Activated gamma-delta T cell treated with Interleukin-2 at 50 U/mL for 16 hours (primary cell): ENCODE measurements at places on chromosomes 5 and 9.

GRCh38 chr5:153641183-153641688 is 150.8 kb downstream of the GRIA1 start:
- no peak for DNase-seq

DNA sequence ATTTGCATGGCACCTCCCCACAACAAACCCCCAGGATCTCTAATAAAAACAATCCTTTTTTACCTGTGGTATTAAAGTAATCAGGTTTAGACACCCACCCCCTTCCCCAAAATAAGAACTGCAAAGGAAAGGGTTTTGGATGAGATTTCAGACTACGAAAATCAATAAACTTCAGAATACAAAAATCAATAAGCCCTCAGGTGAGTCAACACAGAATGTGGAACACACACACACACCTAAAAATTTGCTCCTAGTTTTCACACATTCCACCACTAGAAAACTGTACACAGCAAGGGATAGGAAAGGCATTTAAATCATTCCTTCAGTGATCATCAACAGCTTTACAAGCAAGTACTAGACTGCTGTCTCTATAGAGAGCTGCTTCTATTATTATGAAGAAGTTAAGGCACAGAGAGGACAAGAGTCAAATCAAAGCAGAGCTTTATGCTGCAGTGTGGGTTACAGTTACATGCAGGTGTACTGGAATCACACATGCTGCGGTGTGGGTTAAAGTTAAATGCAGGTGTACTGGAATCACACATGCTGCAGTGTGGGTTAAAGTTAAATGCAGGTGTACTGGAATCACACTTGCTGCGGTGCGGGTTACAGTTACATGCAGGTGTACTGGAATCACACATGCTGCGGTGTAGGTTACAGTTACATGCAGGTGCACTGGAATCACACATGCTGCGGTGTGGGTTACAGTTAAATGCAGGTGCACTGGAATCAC is 36.3 kb downstream of the PFDN1 start:
- no peak for DNase-seq

DNA sequence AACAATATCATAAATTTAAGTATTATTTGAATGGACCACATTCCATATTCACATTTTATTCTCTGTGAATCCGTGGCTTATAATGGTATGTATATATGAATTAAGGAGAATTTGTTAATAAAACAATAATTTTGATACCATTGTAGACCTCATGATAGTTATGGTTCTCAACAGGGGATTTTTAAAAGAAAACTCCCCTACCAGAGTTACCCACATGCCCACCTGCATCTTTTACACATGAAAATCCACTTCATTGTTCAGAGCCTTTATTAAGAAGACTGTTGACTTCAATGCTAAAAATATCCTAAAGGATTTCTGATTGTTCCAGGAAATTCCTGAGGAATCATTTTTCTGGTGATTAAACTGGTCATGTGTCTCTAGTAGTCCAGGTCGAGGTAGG is 557.7 kb upstream of the MEF2C start:
- no peak for DNase-seq

DNA sequence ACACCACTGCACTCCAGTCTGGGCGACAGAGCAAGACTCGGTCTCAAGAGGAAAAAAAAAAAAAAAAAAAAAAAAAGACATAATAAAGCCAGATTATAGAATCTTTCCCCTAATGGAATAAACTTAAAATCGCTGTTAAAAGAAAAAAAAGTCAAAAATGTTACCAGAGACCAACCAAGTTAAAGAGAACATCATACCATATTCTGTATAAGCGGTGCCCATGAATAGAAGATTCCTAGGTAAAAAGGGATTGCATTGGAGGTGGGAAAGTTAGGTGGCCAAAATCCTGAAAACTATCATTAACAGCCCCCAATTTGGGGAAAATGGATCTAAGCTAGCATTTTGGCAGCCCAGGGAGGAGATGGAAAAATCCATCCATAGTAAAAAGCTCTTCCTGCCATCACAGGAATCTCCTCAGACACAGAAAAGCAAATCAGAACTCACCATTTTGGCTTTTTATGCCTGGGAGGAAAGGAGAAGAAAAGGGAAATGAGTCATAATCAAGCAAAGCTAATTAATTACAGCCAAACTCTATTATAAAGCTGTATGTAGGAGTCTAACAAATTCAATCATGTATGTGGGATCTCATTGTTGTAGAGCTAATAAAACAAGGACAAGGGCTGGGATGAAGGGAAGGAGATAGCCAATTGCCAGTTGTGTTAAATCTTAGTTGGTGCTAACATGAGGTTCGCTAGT is 363.8 kb downstream of the ARL15 start:
- no peak for DNase-seq

DNA sequence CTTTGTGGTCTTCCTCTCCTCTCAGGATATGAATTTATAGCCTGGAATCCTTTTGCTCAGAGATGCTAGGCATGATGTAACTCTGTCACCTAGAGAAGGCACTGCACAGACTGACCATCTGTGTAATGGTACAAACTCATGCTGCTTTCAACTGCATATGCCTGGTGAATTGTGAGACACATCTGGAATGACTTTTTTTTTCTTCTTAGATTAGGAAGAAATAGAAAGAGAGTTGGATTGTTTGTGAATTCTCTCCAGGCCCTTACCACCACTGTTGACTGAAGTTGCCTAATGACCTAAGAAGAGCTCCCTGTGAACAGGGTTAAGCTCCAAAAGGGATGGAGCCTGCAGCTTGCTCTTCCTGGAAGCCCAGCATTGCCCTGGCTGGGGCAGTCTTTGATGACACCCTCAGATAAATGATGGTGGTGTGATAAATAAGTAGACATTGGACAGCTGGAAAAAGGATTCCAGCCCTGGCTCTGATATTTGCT is 47.8 kb upstream of the TRIM32 start:
- DNase-seq = no peak

GRCh38 chr9:128634651-128635262 is 21.9 kb downstream of the DYNC2I2 start:
- no peak for DNase-seq

- DNase-seq = no peak
These were observed 380.3 kb upstream of the ACTBL2 start for GRCh38 chr5:57862942-57863341.

DNA sequence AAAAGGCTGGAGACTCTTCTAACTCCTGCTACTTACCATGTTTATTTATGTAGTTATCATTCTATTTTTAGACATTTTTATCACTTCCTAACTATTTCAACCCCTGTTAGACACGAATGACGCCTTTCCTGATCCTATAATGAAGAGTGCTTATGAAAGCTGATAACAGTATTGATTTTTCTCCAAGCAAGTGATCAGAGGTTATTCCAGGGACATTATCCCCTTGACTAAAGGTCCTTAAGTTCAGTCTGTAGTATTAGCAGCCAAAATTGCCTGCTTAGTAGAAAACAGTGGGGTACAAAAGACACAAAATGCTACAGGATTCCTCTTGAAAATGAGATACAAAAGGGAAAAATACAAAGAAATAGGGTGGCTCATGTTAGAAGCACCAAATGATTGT is 235.6 kb downstream of the DNAH5 start:
- no peak for DNase-seq
